ENCODE measurements at places on chromosomes 2 and 18.
A peak's percentile ranks its signal among the peaks of the same experiment; 100 is the strongest.

DNA sequence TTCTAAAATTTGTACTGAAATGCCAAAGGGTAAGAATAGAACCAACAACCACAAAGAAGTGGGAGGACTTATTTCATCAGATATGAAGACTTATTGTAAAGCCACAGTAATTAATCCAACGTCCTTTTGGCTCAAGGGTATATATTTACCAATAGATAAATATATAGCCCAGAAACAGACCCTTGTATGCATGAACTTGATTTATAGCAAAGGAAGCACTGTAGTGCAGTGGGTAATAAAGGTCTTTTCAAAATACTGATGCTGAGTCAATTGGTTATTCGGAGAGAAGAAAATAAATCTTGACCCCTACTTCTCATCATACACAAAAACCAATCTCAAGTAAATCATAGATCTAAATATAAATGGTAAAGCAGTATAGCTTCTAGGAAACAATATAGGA, 200.5 kb upstream of the ST6GAL2 start:
- DNase-seq = no peak

DNA sequence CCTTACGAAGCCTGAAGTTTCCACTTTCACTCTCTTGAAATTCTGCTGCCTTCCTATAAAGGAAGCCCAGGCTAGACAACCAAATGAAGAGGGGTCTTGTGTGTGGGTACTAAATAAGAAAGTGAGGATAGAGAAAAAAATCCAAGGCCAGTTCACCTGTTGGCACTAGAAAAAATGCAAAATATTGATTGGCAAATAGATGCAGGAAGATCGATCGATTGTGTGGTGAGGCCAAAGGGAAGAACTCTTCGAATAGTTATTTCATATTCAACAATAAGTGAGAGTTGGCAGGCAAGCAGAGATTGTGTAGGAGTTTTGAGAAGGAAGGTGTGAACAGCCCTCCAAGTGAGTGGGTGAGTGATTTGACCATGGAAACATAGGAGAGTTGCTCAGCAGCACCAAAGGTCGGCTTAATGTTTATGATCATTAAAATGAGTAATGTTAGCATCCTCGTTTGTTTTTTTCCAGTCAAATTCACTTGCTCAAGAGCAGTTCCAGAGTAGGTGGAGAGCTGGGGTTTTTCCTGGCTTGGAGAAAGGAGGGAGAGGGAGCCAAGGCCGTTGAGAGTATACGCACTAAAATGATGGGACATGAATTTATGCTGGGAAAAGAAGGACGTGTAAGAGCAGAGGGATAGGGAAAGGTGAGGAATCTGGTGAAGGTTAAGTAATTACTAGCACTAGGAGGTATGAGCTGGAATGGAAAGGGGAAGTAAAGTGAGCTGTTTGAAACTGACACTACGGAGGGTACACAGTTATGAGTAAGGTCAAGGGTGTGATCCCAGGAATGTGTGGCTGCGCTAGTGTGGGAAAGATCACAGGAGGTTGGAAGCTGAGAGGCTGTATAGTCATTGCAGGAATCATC, 1.1 kb upstream of the NAPG start:
- peak; percentile 20 for DNase-seq

- no peak for DNase-seq
Observed at GRCh38 chr2:182767578-182767977, 51.5 kb downstream of the DNAJC10 start.

DNA sequence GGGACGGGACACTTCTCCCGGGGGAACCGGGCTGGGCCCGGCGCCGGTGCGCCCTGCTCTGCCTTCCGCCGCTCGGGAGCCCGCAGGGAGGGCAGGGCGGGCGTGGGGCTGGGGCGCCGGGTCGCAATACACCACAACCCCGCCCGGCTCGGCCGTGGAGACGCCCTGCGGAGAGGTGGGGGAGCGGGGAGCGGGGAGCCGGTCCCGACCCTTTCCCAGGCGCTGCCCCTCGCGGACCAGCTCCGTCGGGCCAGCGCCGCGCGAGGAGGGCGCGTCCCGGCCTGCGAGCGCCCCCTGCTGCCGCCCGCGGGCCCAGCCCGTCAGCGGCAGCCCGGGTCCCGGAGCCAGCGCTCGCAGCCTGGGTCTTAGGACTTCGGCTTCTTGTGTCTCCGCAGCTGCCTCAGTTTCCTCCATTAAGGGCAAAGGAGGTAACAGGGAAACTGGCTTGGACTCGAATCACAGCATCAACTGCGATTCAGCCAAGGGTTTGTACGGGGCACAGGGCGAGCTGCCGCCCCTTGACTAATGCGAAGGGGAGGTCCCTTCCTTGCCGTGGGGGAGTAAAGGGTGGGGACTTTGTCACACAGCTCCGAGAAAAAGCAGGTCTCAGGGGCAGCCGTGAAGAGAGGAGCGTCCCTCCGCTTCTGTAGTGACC, 635 bp upstream of the ADRA2B start:
- DNase-seq = no peak

GRCh38 chr2:51986101-51986500, 954.2 kb upstream of the NRXN1 start:
- DNase-seq = no peak

DNA sequence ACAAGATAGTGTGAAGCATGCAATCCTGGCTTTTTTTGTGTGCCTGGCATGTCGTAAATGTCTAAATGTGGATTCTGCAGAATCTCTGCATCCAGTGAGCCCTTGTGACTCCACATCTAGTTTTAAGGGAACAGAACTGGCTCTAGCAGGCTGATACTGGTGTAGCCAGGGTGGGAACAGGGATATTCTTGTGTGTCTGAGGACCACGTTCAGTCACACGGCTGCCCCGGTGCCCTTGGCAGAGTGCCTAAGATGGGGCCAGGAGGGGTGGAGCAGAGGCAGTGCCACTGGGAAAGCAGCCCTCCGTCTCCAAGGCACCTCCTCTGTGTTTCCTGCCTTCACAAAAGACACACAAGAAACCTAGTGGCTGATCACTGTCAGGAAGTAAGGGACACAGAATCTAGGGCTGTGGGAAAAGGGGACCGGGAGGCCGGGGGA, 91.5 kb upstream of the PARD3B start:
- DNase-seq = no peak

- DNase-seq = no peak
Observed at GRCh38 chr2:21812766-21813165, 689.0 kb downstream of the TDRD15 start.

GRCh38 chr2:134912361-134912760, 6.3 kb upstream of the CCNT2 start:
- DNase-seq = no peak

GRCh38 chr18:58965291-58966004, 100.8 kb downstream of the ZNF532 start:
- DNase-seq = no peak

DNA sequence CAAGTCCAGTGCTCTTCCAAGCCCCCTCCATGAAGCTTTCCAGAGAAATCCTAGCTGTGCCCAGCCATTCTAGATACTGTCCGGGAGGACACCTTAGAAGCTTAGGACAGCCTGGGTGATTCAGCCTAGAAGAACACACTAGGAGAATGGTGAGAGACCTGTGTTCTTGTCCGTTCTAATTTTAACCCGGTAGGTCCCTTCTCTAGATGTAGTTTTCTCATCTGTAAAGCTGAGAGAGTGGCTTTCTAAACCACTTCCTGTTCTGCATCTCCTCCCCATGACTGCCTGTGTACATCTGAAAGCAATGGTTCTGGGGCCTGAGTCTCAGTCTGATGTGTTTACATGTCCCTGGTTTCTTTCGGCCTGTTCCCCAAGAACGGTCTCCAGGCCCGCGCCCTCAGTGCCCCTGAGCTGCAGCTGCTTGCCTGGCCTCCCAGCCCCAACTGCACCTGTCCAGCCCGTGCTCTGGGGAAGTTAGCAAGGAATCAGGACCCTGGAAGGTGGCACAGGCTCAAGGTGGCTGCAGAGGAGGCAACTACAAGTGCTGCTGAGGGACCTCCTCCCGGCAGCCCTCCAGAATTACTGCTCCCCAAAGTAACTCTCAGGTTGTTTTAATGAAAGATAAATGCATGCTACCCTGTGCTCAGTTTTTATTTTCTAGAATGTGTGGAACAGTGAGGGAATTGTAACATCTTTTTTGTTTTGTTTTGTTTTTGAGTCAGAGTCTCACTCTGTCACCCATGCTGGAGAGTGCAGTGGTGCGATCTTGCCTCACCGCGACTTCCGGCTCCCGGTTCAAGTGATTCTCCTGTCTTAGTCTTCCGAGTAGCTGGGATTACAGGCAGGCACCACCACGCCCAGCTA, 105.9 kb downstream of the LBH start:
- DNase-seq = no peak

DNA sequence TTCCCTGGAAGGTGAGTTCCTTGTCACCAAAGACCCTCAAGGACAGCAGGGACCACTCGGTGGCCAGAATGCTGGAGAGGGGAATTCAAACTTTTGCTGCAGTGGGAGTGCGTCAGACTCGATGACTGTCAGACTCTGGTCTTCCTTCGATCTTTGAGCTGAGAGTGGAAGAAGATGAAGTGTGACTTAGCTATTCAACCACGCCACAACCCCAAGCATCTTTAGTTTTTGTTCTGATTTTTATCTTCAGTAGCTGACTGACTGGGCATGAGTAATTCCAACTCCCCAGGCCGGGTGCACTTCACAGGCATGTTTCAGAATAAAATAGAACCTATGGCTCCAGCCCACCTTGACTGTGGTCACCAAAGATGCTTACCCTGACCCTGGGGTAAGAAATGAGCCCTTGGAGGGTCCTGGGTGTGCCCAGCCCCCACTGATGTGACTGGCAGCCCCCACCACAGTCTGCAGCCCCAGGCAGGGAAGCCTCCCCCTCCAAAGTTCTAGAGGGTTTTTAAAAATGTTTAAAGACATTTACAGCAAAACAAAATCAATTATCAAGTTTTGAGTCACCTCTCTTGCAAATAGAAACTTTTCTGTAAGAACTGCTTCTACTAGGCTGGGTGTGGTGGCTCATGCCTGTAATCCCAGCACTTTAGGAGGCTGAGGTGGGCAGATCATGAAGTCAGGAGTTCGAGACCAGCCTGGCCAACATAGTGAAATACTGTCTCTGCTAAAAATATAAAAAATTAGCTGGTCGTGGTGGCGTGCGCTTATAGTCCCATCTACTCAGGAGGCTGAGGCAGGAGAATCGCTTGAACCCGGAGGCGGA, 24.9 kb upstream of the YWHAQ start:
- DNase-seq = no peak

GRCh38 chr2:23926750-23927571, at the start of gene ATAD2B:
Gene ATAD2B (minus strand): TSS chr2:23927123. CDS start chr2:23926770, 353 bp downstream.
- peak; percentile 74 for DNase-seq

GRCh38 chr2:206736935-206737334, 18.7 kb upstream of the DYTN start:
- no peak for DNase-seq

DNA sequence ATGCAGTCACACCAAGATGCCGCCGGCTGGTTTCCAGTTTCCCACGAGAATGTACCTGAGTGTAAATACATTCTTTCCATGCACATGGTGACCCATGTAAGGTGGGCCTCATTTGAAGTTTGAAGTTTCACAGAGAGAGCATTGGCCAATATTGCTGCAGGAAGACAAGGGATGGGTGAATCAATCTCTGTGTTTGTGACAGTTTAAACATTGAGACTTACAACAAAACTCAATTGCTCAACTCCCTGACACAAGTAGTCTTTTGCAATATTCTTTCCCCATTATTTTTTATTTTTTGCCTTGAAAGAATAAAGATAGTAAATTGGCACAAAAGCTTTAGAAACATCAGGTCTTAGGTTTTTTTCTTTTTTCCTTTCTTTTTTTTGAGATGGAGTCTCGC, 5.1 kb downstream of the SERPINB2 start:
- no peak for DNase-seq

- no peak for DNase-seq
Observed at GRCh38 chr2:101545950-101546349, 71.0 kb upstream of the RFX8 start.

DNA sequence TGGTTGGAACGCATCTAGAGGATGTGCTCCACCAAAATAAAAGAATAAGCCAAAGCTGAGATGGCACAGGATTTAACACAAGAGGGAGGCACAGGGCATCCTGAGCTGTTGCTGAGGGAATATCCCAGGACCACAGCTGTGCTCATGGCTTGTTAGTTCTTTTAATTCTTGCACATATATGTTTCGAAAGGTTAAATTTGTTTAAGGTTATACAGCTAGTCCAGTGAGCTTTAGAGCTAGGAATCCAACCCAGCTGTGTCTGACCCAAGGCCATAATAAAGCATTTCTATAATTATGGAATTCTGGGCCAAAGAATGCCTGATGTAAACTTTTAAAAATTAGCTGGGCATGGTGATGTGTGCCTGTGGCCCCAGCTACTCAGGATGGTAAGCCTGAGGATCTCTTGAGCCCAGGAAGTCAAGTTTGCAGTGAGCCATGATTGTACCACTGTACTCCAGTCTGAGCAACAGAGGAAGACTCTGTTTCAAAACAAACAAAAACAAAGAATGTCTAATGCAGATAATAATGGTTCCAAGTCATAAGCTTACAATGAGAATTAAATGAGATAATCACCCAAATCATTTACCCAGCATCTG, 66.4 kb upstream of the CCBE1 start:
- no peak for DNase-seq

GRCh38 chr2:133252780-133253355, 315.4 kb downstream of the NCKAP5 start:
- no peak for DNase-seq

DNA sequence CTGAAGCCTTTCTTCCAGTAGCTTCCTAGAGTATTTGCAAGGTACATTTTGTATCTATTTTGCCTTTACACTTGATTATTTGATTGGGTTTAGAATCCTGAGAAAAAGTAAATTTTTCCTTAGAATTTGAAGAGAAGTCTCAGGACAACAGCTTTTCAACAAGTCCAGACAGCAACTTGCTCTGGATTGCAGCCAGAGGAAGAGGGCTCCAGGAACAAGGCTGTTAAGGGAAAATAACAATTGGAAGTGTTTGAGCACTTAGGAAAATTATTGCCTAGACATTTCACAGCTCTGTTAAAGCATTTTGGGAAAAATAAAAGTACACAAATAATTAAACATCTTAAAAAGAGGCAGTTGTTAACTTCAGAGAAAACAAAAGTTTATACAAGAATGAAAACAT, 58.3 kb upstream of the RAPGEF4 start:
- no peak for DNase-seq

DNA sequence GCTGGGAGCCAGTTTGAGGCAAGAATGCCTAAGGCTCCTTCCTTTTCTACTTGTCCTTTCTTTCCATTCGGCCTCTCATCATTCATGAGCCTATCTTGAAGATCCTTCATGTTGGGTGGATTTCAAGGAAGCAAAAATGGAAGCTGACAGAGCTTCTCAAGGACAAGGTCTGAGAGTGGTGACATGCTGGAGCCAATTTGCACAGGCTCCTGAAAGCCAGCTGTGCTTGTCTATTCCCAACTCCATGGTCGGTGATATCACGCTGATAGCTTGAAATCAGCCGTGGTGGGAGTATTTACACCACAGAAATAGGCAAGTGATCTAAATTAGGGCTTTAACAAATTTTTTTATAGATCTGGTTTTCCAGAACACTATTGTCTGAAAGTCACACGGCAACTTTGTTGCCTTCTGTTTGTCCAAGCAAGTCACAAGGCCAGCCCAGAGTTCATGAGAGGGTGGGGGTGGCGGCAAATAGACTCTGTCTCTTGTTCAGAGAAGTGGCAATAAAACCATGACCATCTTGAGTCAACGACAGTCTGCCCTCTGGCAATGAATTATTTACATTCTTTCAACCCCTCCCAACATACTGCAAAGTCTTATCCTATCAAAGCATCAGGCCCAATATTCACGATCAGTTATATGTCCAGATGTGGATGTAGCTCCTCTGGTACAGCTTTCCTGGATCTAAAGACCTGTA, 49.9 kb upstream of the SLC35F5 start:
- DNase-seq = no peak
